OCI-LY7 (cell line): ENCODE measurements at places on chromosomes 12 and 14.
A peak's percentile ranks its signal among the peaks of the same experiment; 100 is the strongest.

GRCh38 chr12:15206831-15207389 lies 14.3 kb downstream of the RERG start:
- no peak for DNase-seq

- no peak for DNase-seq
Measured at GRCh38 chr12:126083926-126084325, 1018.7 kb downstream of the AACS start.

DNA sequence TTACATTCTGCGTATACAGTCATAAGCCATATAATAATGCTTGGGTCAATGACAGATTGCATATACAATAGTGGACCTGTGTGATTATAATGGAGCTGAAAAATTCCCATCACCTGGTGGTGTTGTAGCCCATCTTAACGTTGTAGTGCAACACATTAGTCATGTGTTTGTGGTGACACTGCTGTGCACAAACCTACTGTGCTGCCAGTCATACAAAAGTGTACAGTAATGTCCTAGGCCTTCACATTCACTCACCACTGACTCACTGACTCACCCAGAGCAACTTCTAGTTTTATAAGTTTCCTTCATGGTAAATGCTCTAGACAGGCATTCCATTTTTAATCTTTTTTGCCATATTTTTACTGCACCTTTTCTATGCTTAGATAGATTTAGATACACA lies 194.8 kb upstream of the SEL1L start:
- no peak for DNase-seq

DNA sequence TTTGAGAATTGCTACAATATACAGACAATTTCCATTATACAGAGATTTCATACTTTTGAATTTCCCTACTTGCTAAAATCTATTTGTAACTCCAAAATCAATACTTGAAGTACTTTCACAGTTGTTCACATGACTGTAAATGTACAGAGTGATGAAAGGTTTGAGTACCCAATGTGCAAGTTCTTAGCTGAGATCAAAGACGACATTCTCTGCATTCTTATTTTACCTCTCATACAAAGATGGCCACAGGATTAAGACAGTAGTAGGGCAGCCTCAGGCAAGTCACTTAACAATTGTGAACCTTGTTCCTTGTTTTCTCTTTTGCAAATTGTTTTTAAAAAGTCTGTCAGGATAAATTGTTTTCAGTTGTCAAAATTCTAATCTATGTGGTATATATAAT lies 255.9 kb upstream of the KITLG start:
- no peak for DNase-seq

GRCh38 chr12:71684081-71684480 lies 1.8 kb upstream of the TMEM19 start:
- DNase-seq, result no peak

GRCh38 chr12:48960834-48961233 lies 3.5 kb upstream of the ARF3 start:
- no peak for DNase-seq

- DNase-seq, result no peak
Measured at GRCh38 chr14:86766469-86766868, 1226.5 kb downstream of the GALC start.

GRCh38 chr12:13504074-13504473 lies 307.5 kb downstream of the EMP1 start:
- no peak for DNase-seq

- DNase-seq, result no peak
Measured at GRCh38 chr14:31090883-31091764, 64.9 kb upstream of the STRN3 start.

DNA sequence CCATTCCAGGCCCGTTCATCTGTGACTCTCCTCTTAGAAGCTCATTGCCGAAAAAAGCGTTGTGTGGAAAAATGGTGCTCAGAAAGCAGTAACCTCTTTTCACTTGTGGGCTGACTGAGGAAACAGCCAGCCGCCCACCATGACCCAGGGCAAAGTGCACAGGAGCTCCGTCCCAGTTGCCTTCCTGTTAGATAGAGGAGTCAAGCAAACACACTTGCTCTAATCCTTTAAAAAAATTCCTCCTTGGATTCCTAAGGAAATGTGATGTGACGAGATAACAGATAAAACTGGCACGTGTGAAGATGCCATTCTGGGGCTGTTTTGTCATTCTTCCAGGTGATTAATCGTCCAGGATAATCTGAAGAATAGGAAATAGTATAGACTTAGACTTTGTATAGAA lies 396.8 kb upstream of the DDHD1 start:
- no peak for DNase-seq

GRCh38 chr14:83744891-83745290 lies 1785.1 kb upstream of the FLRT2 start:
- no peak for DNase-seq

DNA sequence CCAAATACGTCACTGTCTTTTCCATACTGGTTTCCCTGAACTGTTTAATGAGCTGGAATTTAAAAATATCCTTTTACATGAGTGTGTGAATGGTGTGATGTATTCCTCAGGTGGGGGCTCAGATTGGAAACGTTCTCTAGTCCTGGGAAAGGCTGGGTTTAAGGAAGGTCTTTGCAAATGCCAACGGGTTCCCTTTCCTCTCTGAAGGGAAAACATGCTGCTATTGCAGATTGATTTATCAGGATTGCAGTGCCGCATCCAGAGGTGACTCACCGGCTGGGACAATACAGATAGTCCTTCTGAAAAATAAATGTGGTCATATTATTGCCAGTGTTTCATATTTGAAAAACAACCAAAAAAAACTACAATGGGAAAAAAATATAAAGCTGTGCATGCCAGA lies 193.1 kb upstream of the FLRT2 start:
- no peak for DNase-seq

DNA sequence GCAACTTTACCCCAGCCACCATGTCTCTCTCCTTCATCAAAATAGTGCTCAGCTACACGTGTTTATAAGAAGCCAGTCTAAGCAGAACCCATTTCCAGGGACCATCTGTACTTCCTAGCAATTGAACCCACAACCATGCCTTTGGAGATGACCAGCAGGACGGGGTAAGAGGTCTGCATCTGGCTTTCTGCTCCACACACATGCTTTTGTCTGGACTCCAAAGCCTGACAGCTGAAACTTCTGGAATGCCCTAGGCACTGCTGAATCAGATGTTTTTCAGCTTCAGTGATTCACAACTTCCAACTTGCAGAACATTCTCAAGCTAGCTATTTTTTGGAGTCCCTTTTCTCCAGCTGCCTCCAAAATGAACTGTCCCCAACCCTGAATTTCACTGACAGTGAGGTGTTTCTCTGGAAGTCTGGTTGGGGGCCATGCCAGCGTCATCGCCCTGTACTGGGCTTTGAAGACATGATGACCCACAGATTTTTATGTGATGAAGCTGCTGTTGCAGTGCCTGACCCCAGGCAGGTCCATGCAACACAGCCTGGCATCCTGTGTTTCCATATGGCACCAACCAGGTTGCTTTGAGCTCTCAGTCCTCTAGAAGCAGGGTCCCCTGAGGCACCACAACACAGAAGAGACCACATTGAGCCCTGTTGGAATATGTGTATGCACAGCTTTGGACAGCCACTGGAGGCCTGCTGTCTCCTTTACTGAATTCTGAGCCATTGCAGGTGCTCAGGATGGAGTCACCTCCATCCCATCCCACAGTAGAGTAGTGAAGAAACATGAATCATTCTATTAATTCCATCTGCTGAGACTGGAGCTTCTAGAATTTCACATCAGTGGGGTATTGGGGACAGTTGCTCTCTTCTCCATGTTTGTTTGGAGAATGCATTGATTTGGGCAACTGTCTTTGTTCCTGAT lies 80.2 kb downstream of the NUAK1 start:
- no peak for DNase-seq

GRCh38 chr14:101508948-101509729 lies 52.2 kb upstream of the DIO3 start:
- no peak for DNase-seq

- DNase-seq, result no peak
Measured at GRCh38 chr12:9864913-9865675, 4.1 kb downstream of the CLEC2B start.

DNA sequence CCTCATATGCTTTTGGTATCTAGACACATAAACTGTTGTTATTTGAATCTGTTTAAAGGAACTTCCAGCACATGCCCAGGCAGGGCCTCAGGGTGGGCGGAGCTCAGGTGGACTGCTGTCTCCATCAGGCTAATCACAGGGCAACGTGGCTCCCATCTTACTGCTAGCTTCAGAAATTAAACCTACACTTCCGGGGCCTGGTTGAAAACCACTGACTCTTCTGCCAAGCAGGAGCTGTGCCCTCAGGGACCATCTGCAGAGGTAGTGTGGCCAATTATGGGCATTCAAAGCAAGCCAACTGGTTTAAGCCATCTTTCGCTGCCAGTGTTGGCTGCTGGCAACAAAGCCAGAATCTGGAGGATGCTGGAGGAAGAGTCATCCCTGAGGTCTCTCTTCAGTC lies 97.5 kb downstream of the TMX1 start:
- no peak for DNase-seq

- peak; percentile 81 for DNase-seq
Measured at GRCh38 chr14:22314183-22314820, 274.7 kb downstream of the DAD1 start.

GRCh38 chr12:109817627-109818231 lies 15.5 kb downstream of the TRPV4 start:
- DNase-seq, result no peak

DNA sequence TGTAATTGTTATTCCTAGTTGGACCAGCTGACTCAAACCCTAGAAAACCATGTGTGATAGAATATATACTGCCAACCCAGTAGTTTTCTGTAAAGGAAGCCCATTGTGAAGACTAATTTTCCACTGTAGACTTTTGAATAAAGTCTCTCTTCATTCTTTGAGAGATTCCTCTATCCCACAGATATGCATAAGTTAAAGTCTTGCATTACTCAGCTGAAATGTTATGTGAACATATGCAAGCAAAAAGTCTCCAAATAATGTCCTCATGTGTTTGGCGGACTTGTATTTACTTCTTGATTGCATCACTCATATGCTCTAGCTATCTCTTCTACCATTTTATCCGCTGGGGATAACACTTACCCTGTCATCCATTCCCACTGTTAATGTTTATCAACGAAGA lies 35.1 kb upstream of the OTOGL start:
- no peak for DNase-seq

- no peak for DNase-seq
Measured at GRCh38 chr12:116890330-116890729, 9.1 kb upstream of the HRK start.

DNA sequence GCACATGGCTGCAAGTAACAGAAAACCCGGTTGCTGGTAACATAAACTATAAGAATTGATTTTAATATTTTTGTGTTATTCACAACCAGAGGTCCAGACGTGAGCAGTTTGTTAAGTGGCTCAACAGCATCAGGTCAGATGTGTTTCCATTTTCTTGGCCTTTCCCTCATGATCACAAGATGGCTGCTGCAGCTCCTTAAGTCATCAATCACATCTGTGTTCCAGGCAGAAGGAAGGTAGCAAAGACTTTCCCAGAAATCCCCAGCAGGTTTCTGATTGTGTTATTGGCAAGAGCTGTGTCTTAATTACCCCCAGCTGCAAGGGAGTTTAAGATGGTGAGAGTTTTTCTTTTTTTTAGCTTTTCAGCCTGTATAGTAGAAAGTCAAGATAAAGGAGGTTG lies 40.4 kb upstream of the MYL2 start:
- DNase-seq, result no peak

- no peak for DNase-seq
Measured at GRCh38 chr14:65827520-65827919, 415.0 kb downstream of the FUT8 start.

- DNase-seq, result no peak
Measured at GRCh38 chr12:52009081-52009751, 2.5 kb downstream of the TAMALIN start.

GRCh38 chr12:85779768-85780167 lies 56.4 kb downstream of the RASSF9 start:
- no peak for DNase-seq

DNA sequence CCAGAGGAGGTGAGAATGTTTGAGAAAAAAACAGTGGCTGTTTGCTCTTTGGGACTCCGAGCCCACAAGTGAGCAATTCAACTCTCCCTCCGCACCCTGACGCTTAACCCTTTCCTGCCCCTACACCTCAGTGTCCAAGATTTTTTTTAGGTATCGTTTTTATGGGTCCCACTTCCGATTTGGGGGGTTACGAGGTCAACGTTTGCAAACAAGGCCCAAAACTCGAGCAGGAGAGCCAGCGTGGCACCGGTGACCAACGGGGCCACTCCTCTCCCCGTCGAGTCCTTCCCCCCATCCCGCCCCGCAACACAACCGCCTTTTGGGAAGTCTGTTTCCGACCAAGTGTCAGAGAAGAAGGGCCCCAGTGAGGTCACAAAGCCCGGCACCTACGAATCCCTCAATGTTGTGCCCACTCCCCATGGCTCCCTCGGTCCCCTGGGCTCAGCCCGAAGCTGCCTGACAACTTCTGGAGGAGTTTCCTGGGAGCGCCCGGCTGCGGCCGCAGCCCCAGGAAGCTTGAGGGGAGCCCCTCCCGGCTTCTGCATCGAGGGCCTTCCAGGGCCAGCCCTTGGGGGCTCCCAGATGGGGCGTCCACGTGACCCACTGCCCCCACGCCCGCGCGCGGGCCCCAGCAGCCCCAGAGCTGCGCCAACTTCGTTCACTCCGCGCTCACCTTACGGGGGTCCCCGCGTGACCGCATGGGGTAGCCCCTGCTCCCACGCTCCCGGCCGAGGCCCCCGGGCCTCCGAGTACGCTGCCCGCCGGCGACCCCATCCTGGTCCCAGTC lies 1.2 kb downstream of the CDK2AP1 start:
- peak; percentile 37 for DNase-seq

DNA sequence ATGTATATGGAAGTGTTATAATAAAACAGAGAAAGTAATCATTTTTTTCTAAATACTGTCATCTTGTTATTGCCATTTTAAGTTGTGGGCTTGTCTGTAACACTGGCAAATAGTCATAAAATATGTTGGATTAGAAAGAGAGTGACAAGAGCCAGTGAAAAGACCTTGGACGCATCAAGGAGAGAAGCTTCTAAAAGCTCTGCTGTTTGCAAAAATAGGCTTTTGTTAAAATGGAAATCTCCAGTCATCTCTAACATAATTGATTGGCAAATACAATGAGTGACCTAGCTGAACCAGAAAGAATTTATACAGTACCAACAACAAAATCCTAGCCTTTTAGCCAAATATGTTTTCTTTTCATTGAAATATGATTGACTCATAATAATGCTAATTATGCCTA lies 245.8 kb upstream of the RMST start:
- no peak for DNase-seq

DNA sequence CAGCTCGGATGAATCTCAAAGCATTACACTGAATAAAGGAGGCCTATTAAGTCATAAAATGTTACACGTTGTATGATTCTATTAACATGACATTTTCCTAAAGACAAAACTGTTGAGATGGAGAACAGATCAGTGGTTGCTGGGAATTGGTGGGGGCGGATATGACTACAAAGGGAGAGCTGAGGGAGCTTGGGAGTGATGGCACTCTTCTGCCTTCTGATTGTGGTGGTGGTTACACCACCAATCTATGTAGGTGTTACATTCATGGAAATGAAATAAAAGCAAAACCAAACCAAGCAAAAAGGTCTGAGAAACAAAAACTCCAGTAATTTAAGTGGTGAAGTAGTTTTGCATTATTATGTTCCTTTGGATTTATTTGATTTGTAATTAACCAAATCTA lies 16.4 kb upstream of the EVL start:
- DNase-seq, result no peak

GRCh38 chr12:109544955-109545531 lies 28.3 kb downstream of the MMAB start:
- DNase-seq, result no peak
